ENCODE measurements at places on chromosomes 13 and 19. TPM values are rescaled to one million over a fixed set of nuclear protein-coding genes. Genes with fewer than 3 reads are reported as not detected.

IL4I1 gene
- 1.3 TPM for total RNA-seq

FCER2 gene
- not detected for total RNA-seq

PSG3 gene
- not detected for total RNA-seq

EDNRB gene
- 1.8 TPM for total RNA-seq

PTPRH gene
- total RNA-seq = 5.4 TPM

CYP2F1 gene
- not detected for total RNA-seq

THSD8 gene
- total RNA-seq = not detected

MAG gene
- total RNA-seq = not detected

DCLK1 gene
- 0.20 TPM for total RNA-seq

MBD3L3 gene
- not detected for total RNA-seq

ZNF780A gene
- total RNA-seq = 26.0 TPM

PRR12 gene
- 2.3 TPM for total RNA-seq

MAU2 gene
- 22.6 TPM for total RNA-seq

NLRP11 gene
- total RNA-seq = 1.3 TPM

ELF1 gene
- total RNA-seq = 19.4 TPM

TEX29 gene
- total RNA-seq = not detected

NPAS1 gene
- total RNA-seq = not detected

SPACA7 gene
- not detected for total RNA-seq

ZNF260 gene
- total RNA-seq = 49.5 TPM

ARHGAP33 gene
- 5.0 TPM for total RNA-seq

LYPD3 gene
- total RNA-seq = 1.8 TPM

KANK2 gene
- 115 TPM for total RNA-seq

KLK1 gene
- total RNA-seq = not detected

ZNF816 gene
- total RNA-seq = 16.4 TPM

C5AR1 gene
- not detected for total RNA-seq

KCNJ14 gene
- total RNA-seq = 0.48 TPM
